Esophagus squamous epithelium (tissue), 5 donors: ENCODE measurements at places on chromosomes 7 and 10.

DNA sequence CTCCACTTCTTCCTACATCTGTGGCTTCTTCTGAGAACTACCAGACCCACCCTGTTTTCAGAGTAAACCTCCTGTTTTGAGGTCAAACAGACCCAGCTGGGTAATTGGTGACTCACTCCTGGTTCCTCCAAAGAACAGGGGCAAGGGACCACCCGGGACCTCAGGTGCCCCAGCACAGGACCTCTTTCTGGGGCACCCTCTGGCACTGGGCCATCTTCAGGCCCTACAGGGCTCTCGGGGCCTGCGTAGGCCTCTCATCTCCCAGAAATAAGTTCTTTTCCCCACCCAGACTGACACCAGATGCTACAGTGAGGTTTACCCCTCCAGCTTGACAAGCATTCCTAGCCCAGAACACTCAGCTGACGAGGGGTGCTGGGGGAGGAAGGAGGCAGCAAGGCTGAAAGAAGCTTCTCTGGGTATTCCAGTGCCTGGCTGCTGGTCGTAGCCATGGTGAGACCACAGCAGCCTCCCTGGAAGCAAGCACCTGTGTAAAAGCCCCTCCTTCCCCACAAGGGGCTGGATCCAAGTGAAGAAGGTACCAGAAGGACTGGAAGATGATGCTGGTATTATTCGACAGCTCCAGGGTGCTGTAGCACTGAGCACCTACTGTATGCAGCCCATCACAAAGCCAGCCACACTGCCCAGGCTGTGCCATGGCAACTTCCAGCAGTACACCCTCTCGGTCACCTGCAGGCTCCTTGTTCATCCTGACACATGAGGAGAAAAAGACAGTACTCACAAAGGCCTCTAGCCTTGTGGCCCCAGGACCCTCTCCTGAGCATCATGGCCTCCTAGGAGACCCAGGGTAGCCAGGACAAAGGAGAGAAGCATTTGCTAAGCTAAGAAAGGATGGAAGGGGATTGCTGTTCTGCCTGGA, 47.4 kb downstream of the ALOX5 start:
- no peak for DNase-seq

GRCh38 chr7:106485031-106485551, 175.9 kb downstream of the CCDC71L start:
- no peak for DNase-seq

DNA sequence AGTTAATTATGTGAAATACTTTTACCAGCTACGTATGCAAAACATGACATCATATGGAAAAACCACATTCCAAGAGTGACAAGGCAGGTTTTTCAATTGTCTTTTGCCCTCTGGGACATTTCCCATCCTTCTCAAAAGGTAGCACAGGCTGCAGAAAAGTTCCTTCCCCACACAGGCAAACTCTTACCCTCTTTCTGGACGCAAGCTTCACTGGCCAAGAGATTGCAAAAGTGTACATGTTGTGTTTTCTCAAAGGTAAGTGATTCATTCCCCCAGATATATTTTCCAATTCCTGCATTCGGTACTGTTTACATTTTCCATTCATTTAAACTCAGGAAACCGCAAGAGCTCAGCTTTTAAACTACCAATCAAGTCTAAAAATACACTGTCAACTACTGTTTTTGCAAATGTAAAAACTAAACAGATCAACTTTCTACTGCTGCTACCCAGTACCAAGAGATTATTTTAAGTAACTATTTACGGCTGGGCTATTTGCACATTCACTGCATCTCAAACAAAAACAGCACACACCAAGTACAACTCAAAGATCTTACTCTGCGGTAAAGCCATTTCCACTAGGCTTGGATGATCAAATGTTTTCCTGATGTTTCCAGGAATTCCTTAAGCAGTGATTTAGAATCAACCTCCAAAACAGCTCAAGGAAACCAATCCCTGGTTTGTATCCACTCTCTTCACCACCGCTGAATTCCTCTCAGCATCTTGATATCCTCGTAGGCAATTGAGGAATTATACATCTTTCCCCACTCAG, 233.6 kb upstream of the CCDC6 start:
- no peak for DNase-seq

GRCh38 chr10:79314761-79315601, 32.3 kb upstream of the PPIF start:
- no peak for DNase-seq

DNA sequence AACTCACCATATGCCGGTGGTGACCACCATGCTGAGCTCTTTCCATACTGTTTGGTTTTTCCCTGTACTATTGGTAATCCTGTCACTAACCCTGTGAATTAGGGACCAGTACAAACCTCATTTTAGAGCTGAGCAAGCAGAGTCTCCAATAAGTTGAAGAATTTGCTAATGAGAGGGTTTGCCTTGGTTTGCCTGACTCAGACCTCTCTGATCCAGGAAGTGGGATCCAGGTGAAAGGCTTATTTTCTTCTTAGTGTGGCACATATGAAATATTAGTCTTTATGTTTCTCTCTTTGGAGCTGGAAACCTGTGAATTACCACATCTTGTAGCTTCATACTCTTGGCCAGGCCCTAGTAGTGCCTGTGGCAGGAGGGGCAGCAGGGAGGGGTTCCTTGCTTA, 114.1 kb upstream of the IGFBP3 start:
- no peak for DNase-seq

DNA sequence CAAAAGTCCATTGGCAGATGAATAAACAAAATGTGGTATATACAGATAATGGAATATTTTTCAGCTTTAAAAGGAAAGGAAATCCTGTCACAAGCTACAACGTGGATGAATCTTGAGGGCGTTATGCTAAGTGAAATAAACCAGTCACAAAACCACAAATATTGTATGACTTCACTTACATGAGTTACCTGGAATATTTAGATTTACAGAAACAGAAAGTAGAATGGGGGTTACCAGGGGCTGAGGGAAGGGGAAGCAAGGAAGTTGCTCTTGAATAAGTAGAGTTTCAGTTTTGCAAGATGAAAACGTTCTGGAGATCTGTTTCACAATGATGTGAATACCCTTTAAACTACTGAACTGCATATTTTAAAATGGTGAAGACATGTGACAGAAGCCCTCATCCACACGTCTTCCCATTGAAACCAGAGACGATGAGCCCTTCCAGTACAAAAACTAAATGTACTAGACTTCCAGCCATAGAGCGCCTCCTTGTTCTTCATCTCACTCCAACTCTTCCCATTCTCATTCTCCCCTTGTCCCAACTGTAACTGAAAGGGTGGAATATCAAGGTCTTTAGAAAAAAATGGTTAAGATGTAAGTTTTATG, 62.4 kb downstream of the MICU1 start:
- DNase-seq, result no peak

DNA sequence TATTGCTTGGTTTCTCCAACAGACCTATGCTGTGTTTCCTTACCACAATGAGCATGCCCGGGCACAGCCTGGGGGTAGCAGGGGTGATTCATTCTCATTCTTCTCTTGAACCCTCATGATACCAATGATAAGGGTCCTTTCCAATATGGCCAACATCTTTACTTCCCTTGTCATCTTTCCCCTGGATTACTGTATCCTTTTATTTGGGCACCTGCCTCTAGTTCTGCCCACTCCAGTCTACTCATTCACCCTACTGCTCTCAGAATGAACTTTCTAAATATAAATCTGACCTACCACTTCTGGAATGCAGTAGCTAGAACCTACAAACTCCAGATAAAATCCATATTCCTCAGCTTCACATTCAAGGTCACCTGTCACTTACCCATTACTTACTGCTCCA, 26.4 kb upstream of the ITPRID1 start:
- DNase-seq, result no peak

DNA sequence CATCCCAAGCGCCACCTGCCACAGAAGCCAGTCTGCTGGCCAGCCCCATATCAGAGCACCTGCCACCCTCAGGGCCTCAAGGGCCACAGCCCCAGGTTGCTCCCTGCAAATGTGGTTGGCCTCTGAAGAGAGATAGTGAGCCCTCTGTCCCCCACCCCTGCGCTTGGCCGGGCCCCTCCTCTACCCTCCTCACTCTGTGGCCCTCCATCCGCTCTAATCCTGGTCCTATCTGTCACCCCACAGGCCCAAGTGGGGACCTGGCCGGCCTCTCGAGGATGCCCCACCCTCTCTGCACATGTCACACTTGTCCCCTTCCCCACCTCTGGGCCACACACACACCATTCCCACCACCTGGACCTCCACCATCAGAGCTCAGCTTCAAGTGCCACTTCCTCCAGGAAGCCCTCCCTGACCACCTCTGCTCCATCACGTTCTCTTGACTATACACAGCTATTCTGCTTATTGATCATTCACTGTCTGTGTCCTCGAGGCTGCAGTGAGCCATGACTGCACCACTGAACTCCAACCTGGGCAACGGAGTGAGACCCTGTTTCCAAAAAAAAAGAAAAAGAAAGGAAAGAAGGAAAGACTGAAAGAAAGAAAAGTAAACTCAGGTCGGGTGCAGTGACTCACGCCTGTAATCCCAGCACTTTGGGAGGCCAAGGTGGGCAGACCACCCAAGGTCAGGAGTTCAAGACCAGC, 42.4 kb downstream of the TNRC18 start:
- no peak for DNase-seq

DNA sequence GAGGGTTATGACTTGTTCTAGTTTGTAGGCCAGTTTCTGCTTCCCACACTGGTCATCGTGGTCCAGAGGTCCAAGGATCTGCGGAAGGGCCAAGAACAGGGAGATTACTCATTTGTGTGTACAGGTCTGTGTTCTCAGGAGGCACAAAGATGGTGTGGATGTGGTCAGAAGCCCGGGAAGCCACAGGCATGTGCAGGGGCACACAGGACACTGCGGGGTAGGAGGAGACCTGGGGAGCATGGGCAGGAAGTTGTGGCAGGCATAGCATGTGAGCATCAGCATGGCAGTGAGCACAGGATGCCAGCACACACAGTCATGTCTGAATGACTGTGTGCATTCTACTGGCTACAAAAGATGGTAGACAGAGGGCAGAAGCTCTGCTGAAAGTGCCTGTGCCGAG, 445.8 kb downstream of the PLXNA4 start:
- no peak for DNase-seq

DNA sequence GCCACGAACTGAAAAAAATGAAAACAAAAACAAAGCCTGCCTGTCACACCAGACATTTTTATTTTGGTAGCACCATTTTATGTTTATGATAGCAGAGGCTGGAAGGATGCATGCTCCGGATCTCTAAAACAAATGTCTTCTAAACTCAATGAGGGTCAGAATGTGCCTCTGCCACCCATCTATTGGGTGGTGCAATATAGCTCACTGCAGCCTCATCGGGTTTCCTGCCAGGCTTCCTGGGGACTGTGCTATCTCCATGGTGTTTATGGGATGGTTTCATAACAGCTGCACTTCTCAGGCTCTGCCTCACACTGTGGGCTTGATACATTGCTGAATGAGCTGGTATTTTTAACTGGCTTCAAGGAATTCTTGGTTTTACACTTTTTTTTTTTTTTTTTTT, 94.4 kb downstream of the ITIH5 start:
- no peak for DNase-seq

DNA sequence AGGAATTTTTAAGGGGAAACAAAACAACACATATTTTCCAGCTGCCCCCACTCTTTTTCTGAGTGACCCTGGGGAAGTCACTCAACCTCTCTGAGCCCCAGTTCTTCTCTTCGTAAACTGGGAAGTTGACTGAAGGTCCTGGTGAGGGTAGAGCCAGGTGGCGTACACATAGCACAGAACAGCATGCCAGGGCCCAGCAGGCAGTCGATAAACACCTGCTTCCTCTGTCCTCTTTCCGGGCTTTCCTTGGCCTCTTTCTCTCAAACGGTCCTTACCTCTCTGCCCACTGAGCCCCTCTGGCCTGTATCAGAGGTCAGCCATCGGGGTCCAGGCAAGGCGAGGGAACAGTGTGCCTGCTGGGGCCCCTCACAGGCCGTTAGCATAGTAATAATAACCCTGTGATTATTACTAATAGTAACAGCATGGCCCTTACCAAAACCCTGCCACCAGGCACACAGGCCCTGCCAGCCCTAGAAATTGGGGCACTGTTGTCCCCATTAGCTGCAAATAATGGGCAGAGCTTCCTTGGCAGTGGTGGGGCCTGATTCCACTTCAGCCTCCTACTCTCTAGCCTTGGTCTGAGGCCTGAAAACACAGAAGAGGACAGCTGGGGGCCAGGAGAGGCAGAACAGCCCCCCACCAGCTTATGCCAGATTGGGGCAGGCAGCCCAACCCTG, 37.3 kb upstream of the SLC29A3 start:
- DNase-seq, result no peak

DNA sequence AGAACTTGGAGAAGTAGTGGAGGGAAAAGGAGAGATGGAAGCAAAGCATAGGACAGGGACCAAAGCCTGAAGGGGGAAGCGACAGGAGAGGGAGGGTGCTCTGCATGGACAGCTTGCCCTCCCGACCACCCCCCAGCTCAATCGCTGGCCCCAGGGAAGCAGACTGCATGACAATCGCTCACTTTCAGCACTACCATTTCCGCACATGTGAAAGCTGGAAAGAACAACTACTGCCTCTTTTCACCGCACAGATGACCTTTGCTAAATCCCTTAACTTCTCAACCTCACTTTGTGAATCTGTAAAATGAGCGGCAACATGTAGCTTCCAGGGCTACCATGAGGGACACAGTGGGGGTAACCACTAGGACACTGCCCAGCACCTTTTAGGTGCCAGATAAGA, 17.1 kb downstream of the VOPP1 start:
- no peak for DNase-seq

DNA sequence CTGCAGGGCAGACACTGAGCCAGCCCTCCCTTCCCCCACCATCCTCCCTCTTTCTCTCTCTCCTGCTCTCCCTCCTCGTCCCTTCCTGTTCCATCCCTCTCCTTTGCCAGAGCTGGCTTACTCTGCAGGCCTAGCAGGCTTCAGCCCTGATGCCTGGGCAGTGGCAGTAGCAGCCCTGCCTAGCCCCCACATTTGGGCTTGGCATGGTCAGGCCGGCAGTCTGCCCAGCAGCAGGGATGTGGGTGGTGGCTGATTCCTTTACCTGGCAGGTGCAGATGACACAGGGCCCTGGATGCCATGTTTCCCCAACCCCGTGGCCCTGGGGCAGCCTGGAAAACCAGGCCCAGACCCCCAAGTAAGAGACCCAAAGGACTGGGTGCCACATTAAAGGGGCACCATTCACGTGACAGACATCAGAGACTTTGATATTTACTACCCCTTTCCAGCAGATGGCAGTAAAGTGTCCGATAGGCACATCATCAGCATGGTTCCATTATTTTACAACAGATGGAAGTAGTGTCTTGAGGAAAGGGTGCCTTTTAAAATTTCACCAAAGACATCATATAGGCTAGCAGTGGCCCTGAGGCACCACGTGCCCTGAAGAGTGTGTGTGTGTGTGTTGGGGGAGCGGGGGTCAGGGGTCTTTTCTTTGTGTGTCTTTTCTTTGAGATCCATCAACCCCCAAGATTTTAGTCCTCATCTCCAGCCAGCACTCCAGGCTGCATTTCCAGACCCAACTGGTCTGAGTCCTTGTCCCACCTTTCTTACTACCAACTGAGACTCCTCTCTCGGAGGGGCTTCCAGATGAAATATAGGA, 5.9 kb downstream of the KCP start:
- DNase-seq, result no peak

DNA sequence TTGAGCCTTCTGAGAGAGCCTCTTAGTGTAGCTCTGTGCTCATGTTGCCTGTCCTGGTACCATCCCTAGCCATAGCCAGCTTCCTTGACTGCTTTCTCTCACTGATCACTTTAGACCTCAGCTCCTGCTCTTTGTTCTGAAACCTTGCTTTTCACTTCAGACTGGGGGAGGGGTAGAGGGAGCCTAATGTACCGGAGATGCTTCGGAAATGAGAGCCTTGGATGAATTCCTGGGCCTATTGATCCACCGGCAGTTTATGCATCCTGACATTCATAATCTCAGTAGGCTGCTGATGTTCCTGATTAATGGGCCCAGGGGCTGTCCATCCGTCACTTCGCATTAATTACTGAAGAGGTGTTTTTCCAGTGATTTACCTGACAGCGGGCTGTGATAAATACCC, 38.8 kb downstream of the R3HCC1L start:
- DNase-seq, result no peak

GRCh38 chr10:78628976-78629375, 439.8 kb upstream of the ZMIZ1 start:
- no peak for DNase-seq
